ENCODE measurements at places on chromosomes 6 and 20.

- DNase-seq = no peak
Observed at GRCh38 chr6:14072084-14072483, 45.5 kb upstream of the CD83 start.

GRCh38 chr20:48025661-48026060 lies 240.4 kb upstream of the SULF2 start:
- no peak for DNase-seq

DNA sequence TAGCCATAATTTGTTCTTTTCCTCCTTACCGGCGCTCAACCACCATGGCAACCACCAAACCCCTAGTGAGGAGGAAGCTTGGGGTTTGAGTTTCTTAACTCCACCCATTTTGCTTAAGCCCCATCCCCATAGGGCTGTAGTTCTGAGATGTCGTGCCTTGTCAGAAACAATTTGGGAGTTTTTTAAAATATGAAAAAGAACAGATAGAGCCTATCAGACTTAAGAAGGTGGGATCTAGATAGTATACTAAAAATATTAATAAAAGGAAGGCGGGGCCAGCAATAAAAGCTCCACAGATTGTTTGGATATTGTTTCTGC lies 5.6 kb downstream of the BRD2 start:
- DNase-seq = no peak

- no peak for DNase-seq
Observed at GRCh38 chr6:137265561-137266308, 46.5 kb upstream of the IFNGR1 start.

DNA sequence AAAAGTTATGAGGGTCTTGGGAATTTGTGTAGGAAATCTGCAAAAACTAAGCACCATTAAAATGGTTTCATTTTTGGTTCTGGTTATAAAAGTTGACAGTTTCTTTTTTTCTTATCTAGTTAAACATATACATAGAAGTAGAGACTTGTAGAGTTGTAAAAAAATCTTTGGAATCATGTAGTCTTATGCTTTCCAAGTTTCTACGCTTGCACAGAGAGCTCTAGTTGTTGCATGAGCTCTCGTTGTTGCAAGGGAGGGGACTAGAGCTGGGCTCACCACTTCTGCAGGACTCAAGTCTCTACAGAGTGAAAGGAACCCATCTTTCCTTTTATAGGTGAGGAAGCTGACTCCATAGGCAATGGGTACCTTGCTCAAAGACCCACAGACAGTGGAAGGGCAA lies 21.6 kb upstream of the CCN2 start:
- DNase-seq = no peak
